ENCODE measurements at places on chromosomes 2 and 18. TPM values are rescaled to one million over a fixed set of nuclear protein-coding genes. Genes with fewer than 3 reads are reported as not detected.
A peak's percentile ranks its signal among the peaks of the same experiment; 100 is the strongest.

RAPH1 gene
- 4.6 TPM for total RNA-seq

CNDP1 gene
- total RNA-seq = 0.09 TPM

FBLN7 gene
- total RNA-seq = 16.7 TPM

GPR75 gene
- total RNA-seq = 2.4 TPM

SCN2A gene
- total RNA-seq = not detected

DNA sequence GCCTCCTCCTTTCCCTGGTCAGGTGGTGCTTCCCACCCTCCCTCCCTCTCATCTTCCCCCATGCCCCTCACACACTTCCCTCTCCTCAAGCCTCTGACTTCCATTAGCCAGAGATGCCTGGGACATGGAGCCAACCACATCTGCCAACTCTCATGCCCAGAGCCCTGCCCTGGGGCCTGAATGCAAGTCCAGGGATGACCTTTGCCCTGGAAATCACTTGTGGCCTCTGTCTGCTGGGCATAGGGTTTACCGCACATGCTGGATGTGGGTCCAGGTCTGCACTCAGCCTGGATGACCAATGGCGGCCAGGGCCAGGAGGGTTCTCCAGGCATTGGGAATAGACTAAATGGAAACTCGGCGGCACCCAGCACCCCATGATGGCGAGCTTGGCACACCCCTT, 98.9 kb downstream of the SEPTIN10 start:
- DNase-seq = no peak
- H3K27me3 ChIP-seq = no peaks in the 10 kb centered on the region
- H3K4me1 ChIP-seq = no peaks in the 10 kb centered on the region
- H3K27ac ChIP-seq = no peak overlapping the region
- no peaks in the 10 kb centered on the region for H3K36me3 ChIP-seq

GRCh38 chr2:132496555-132496954, 80.0 kb downstream of the GPR39 start:
- H3K27me3 ChIP-seq = no peaks in the 10 kb centered on the region
- H3K4me1 ChIP-seq = no peaks in the 10 kb centered on the region
- H3K4me3 ChIP-seq = no peak overlapping the region
- DNase-seq = no peak

GRCh38 chr2:111238296-111238695, 117.6 kb downstream of the BCL2L11 start:
- no peak for DNase-seq
- no peak overlapping the region for H3K4me3 ChIP-seq
- no peaks in the 10 kb centered on the region for H3K36me3 ChIP-seq
- H3K27me3 ChIP-seq = peaks cover 6% of the 10 kb centered on the region
- peaks cover 9% of the 10 kb centered on the region for H3K4me1 ChIP-seq
- no peak overlapping the region for H3K27ac ChIP-seq

DNA sequence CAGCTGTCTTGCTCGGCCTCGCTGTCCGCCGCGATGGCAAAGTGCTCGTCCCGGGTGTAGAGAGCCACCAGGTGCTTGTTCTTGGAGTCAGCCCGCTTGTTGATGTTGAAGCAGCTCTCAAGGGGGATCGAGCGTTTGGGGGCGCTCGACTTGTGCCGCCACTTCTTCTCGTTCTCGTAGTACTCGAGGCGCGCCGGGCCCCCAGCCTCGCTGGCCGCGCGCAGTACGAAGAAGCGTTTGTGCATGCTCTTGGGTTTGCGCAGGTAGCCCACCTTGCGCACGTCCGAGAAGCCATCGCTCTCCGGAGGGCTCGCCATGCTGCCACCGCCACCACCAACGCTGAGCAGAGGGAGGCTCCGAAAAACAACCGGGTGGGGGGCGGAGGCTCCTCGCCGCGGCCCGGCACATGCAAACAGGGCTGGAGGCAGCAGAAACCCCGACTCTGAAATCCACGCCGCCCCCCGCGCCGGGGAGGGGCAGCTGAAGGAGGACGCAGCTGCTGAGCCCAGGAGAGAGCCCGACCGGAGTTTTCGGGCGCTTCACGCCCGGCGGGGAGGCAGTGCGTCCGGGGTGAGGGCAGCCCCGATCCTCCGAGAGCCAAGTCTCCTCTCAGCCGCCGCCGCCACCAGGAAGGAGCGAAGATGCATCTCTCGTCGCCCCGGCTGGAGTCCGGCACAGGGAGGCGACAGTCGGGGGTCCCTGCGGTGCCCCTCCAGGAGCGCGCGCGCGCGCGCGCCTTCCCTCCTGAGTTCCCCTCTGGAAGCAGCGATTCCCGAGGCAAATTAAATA, 1.0 kb downstream of the IRS1 start:
- H3K4me3 ChIP-seq = peak overlapping the region; percentile 81
- peak; percentile 37 for DNase-seq

DNA sequence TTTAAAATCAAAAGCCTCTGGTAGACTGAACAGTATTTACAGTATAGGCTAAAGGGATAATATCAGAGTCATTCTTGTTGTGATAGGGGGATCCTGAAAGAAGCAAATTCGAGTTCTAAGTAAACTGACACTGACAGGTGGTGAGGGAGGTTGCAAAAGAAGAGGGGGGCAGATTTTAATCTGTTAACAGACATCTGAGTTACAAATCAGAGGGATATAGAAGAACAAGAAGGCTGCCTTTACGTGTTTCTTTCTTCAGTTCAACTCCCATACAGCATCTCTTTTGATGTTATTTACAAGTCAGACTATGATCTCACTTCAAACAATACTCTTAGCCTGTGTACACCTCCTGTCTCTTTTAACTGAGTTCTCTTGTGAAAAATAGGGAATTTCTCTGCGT, 16.3 kb upstream of the ITGA4 start:
- no peak overlapping the region for H3K27ac ChIP-seq
- H3K4me1 ChIP-seq = peaks cover 58% of the 10 kb centered on the region
- H3K27me3 ChIP-seq = no peaks in the 10 kb centered on the region
- no peak overlapping the region for H3K4me3 ChIP-seq

DNA sequence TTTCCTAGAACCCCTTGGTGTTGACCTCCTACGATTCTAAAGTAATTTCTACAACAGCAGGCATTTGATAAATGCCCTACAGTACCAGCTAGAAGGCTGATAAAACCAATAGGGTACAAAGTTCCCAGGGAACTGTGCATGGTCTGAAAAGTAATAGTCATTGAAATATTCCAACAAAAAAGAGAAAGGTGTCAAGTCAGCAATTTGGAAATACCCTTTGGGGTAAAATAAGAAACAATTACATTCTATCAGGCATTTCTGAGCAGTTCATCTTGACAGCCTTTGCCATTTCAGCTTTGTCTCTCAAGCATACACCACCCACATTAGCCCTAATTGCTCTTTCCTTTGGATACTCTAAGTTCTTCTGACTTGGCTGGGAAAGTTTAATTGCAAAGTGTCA, 542.9 kb upstream of the DDX18 start:
- no peak overlapping the region for H3K27ac ChIP-seq
- H3K36me3 ChIP-seq = no peaks in the 10 kb centered on the region
- no peaks in the 10 kb centered on the region for H3K27me3 ChIP-seq
- no peak for DNase-seq
- H3K4me3 ChIP-seq = no peak overlapping the region

DNA sequence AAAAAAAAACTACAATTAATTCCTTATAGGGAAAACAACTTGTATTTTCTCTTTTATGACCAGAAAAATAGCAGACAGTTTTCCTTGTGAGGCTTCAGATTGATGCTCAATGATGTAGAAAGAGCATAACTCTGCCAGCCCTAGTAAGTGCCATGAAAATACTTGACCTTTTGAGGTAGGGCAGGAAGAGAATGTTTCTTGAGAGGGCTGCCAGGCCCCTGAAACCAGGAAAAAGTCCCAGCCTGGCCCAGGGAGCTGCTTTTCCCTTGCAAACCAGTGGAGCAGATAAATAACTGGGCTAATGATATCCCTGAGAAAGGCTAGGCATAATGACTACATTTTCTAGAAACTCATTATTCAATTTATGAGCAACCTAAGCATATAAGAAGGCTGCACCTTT, 126.8 kb downstream of the SLC8A1 start:
- no peaks in the 10 kb centered on the region for H3K4me1 ChIP-seq
- DNase-seq = no peak
- no peak overlapping the region for H3K4me3 ChIP-seq

GRCh38 chr18:77815666-77816338, 566.2 kb downstream of the GALR1 start:
- H3K4me1 ChIP-seq = no peaks in the 10 kb centered on the region
- H3K4me3 ChIP-seq = no peak overlapping the region
- no peak overlapping the region for H3K27ac ChIP-seq
- no peak for DNase-seq
- H3K27me3 ChIP-seq = no peaks in the 10 kb centered on the region

- no peaks in the 10 kb centered on the region for H3K4me1 ChIP-seq
- H3K27ac ChIP-seq = no peak overlapping the region
- H3K4me3 ChIP-seq = no peak overlapping the region
- peaks cover 4% of the 10 kb centered on the region for H3K27me3 ChIP-seq
- H3K36me3 ChIP-seq = no peaks in the 10 kb centered on the region
Measured at GRCh38 chr18:21303895-21304294, 61.9 kb downstream of the GREB1L start.

GRCh38 chr18:45802814-45803492, 22.5 kb upstream of the SIGLEC15 start:
- H3K4me1 ChIP-seq = peaks cover 7% of the 10 kb centered on the region
- H3K4me3 ChIP-seq = no peak overlapping the region
- H3K27me3 ChIP-seq = no peaks in the 10 kb centered on the region

DNA sequence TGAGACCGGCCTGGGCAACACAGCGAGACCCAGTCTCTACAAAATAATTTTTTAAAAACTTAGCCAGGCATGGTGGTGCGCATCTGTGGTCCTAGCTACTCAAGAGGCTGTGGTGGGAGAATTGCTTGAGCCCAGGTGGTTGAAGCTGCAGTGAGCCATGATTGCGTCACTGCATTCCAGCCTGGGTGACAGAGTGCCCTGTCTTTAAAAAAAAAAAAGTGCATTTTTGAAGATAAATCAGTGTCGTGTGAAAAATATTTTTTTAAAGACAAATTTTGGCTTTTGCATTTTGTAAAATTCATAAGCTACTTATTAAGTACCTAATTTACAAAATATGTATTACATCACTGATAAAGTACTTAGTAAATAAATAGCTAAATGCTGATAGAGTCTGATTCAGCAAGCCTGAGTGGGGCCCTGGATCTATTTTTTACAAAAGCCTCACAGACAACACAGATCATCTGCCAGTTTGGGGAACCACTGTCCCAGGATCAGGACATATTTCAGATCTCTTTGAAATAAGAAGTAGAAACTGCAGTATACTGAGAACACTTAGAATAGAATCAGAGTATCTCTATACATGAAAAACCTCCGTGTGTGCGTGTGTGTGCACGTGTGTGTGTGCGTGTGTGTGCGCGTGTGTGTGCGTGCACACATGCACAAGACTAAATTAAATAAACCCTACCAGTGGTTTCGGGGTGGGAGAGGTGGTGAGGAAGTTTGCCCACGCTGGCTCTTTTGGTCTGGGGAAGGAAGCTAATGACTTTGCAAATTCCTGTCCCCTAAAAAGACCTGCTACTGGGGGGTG, 61.6 kb downstream of the AAK1 start:
- H3K27ac ChIP-seq = no peak overlapping the region
- no peaks in the 10 kb centered on the region for H3K27me3 ChIP-seq
- DNase-seq = no peak
- peaks cover 69% of the 10 kb centered on the region for H3K4me1 ChIP-seq

GRCh38 chr2:47888581-47889280, 17.6 kb downstream of the FBXO11 start:
- peaks cover 45% of the 10 kb centered on the region for H3K36me3 ChIP-seq
- H3K4me1 ChIP-seq = peaks cover 37% of the 10 kb centered on the region
- no peaks in the 10 kb centered on the region for H3K27me3 ChIP-seq
- peak overlapping the region; percentile 59 for H3K27ac ChIP-seq

GRCh38 chr2:234716271-234716670, 219.4 kb upstream of the ARL4C start:
- no peak overlapping the region for H3K4me3 ChIP-seq
- no peak for DNase-seq
- H3K27me3 ChIP-seq = peaks cover 2% of the 10 kb centered on the region
- H3K36me3 ChIP-seq = no peaks in the 10 kb centered on the region
- no peaks in the 10 kb centered on the region for H3K4me1 ChIP-seq

- H3K4me1 ChIP-seq = peaks cover 10% of the 10 kb centered on the region
- H3K27me3 ChIP-seq = peaks cover 70% of the 10 kb centered on the region
- H3K27ac ChIP-seq = no peak overlapping the region
- peaks cover 3% of the 10 kb centered on the region for H3K36me3 ChIP-seq
- H3K4me3 ChIP-seq = no peak overlapping the region
Measured at GRCh38 chr18:22173221-22173927, 4.0 kb downstream of the GATA6 start.

DNA sequence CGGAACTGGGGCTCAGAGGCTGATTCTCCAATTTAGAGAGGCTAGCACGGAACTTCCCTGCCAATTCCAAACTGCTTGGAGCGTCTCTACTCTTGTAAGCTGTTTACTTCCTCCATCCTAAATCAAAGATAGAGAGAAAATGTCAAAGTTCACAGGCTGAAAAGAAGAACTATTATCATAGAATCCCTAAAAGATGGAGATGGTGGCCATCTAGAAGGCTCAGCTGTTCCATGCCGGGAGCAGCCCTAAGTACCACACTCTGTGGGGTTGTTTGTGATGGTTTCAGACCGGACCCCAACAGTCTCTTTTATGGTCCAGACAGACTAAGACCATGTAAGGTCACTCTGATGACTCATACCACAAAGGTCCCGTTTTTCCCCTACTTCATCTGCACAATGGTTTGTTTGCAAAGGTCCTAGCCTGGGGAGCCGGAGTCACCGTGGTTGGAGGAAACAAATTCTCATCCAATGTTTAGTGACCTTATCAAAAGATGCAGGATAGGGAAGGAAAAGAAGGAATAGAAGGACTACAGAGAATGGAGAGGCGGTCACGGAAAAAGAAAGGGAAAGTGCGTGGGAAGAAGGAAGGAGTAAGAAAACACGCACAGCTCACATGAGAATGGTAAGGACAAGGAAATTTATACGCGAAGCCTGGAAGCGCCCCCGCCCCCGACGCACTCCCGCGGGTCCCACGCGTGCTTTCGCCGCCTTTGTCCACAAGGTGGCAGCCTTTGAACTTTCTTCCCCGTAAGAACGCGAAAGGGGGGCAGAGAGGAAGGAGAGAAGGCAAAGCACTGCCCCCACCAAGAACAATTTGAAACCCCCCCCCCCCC, 453 bp upstream of the ANTXR1 start:
- peaks cover 61% of the 10 kb centered on the region for H3K27me3 ChIP-seq
- no peak for DNase-seq
- H3K27ac ChIP-seq = no peak overlapping the region
- H3K4me3 ChIP-seq = peak overlapping the region; percentile 75
- H3K36me3 ChIP-seq = no peaks in the 10 kb centered on the region

All from activated T-helper 2 cell treated with anti-CD3 and anti-CD28 coated beads, Interferon-gamma antibody, Interleukin-2, Interleukin-4, amounts not matched to agents 10 μg/mL and 5 μg/mL and 100 μg/mL, durations not matched to agents 14 hours and 24 hours and 36 hours (primary cell).